ENCODE measurements at places on chromosomes 11 and 22. TPM values are rescaled to one million over a fixed set of nuclear protein-coding genes. Genes with fewer than 3 reads are reported as not detected.

Gene CBLIF
- polyA plus RNA-seq, result not detected

Gene DDTL
- 2.2 TPM for polyA plus RNA-seq

Gene KDELR3
- polyA plus RNA-seq, result 8.0 TPM

Gene B4GALNT4
- polyA plus RNA-seq, result 40.9 TPM
